ENCODE measurements at places on chromosomes 12 and 14. TPM values are rescaled to one million over a fixed set of nuclear protein-coding genes. Genes with fewer than 3 reads are reported as not detected.

The CCDC92 gene
- total RNA-seq = 22.9 TPM

The AHNAK2 gene
- total RNA-seq = 2.0 TPM

The DHRS2 gene
- total RNA-seq = 1.4 TPM

The BMAL2 gene
- 34.3 TPM for total RNA-seq

The CDCA3 gene
- 31.7 TPM for total RNA-seq

DNA sequence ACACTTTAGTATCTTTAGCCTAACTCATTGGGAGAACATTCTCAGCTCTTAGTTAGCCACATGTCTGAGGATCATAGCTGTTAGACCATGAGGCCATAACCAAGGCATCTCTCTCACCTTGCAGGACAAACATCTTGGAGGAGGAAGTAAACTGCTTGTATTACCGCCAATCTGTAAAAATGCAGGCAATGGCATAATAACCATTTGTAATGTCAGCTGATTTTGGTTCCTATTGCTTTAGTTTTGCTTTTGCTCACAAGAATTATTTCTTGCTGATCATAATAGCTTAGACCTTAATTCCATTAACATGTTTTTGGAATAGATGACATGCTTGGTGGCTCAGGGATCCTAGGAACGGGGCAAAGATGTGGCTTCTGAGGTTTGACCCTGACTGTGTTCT lies 16.4 kb upstream of the GSG1 start:
- H3K4me1 ChIP-seq = peaks cover 7% of the 10 kb centered on the region
- no peak for DNase-seq
- no peak overlapping the region for H3K4me3 ChIP-seq
- H3K36me3 ChIP-seq = peaks cover 4% of the 10 kb centered on the region
- H3K27ac ChIP-seq = no peak overlapping the region

- no peaks in the 10 kb centered on the region for H3K36me3 ChIP-seq
- no peak overlapping the region for H3K4me3 ChIP-seq
- no peak overlapping the region for H3K27ac ChIP-seq
- peaks cover 8% of the 10 kb centered on the region for H3K4me1 ChIP-seq
Observed at GRCh38 chr14:24316597-24316950, 5.3 kb downstream of the LTB4R start.

DNA sequence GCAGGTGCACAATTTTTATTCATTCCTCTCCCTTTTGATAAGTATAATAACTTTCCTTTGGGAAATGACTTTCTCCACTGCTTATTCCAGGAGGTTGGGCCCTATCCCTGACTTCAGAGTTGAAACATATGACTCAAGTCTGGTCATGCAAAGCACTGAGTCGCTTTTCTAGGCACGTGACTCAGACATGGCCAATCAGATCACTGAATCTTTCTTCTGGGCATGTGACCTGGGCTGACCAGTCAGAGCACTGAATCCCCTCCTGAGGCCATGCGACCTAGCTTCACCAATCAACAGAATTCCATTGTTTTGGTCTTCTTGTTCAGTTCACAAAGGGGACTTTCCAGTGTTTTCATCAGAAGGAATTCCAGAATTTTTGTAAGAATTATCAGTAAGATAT lies 377.1 kb upstream of the KITLG start:
- no peak overlapping the region for H3K4me3 ChIP-seq
- H3K27ac ChIP-seq = no peak overlapping the region
- no peaks in the 10 kb centered on the region for H3K27me3 ChIP-seq
- no peaks in the 10 kb centered on the region for H3K36me3 ChIP-seq
- no peak for DNase-seq

- no peak overlapping the region for H3K4me3 ChIP-seq
- H3K27ac ChIP-seq = no peak overlapping the region
- H3K36me3 ChIP-seq = peaks cover 33% of the 10 kb centered on the region
- H3K4me1 ChIP-seq = no peaks in the 10 kb centered on the region
- H3K27me3 ChIP-seq = no peaks in the 10 kb centered on the region
- no peak for DNase-seq
Observed at GRCh38 chr12:122489038-122489437, 11.7 kb downstream of the ZCCHC8 start.

DNA sequence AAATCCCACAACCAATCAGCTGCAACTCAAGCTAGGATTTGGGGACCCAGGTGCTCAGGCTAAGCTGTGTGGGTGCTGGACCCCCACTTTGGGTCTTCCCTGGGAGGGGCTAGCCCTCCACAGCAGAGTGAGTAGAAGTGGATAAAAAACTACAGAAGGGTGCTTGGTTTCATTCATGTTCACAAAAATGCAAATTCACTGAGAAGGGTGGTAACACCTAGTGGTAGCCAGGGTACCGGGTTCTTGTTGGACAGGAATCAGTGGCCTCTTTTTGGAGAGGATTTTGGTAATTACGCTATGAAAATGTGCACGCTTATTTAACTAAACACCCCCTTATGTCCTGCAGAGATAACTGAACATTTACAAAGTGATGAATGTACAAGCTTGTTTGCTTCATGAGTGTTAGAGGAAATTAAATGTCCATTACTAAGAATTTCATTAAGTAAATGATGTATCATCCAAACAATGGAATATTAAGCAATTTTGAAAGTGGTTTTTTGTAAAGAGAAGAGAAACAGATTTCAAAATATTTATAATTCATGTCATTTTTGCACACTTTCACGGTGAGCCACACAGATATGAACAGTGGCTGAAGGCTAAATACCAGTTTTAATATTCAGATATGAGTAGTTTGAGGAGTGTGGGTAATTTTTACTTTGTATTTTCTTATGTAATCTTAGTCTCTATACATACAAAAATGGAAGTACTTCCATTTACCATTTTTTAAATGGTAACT lies 78.3 kb downstream of the DDX51 start:
- no peaks in the 10 kb centered on the region for H3K36me3 ChIP-seq
- no peaks in the 10 kb centered on the region for H3K4me1 ChIP-seq
- no peak for DNase-seq
- H3K4me3 ChIP-seq = no peak overlapping the region
- H3K27ac ChIP-seq = no peak overlapping the region

DNA sequence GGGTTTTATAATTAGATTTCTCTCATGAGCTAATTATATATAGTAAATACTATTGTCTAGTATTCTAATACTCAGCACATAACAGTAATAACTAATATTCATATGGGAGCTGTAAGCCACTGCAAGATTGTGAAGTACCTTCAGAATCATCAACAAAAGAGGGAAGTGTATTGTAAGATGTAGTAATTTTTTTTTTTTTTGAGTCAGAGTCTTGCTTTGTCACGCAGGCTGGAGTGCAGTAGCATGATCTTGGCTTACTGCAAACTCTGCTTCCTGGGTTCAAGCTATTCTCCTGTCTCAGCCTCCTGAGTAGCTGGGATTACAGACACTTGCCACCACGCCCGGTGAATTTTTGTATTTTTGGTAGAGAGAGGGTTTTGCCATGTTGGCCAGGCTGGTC lies 3.1 kb downstream of the GPR33 start:
- no peak overlapping the region for H3K4me3 ChIP-seq
- H3K27ac ChIP-seq = no peak overlapping the region
- no peaks in the 10 kb centered on the region for H3K36me3 ChIP-seq
- peaks cover under 1% of the 10 kb centered on the region for H3K4me1 ChIP-seq
- no peak for DNase-seq
- H3K27me3 ChIP-seq = peaks cover 2% of the 10 kb centered on the region

DNA sequence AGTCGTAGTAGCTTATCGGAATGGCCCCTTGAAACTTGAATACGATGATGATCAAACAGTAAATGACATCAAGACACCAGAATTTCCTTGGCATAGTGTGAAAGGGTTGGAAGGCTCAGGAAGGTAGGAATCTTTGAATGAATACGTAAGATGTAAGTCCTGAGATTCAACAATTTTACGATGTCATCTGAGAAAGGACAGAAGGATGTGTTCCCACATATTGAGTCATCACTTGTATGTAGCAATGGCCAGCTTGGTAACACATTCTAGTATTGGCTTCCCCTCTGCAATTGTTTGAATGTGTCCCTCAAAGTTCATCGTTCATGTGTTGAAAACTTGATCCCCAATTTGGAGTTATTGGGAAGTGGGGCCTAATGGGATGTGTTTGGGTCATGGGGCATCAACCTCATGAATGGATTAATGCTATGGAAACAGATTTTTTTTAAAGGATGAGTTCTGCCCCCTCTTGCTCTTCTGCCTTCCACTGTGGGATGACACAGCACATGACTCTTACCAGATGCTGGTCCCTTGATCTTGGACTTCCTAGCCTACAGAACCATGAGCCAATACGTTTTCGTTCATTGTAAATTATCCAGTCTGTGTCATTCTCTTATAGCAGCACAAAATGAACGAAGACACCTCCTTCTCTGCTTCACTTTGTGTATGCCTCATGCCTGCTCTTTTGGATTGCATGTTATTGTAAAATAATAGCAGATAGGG lies 284.6 kb downstream of the BCAT1 start:
- H3K4me3 ChIP-seq = no peak overlapping the region
- H3K27ac ChIP-seq = no peak overlapping the region
- no peak for DNase-seq

- no peaks in the 10 kb centered on the region for H3K27me3 ChIP-seq
- no peak overlapping the region for H3K4me3 ChIP-seq
- DNase-seq = no peak
- no peak overlapping the region for H3K27ac ChIP-seq
Observed at GRCh38 chr14:31792726-31793125, 231.5 kb downstream of the NUBPL start.

DNA sequence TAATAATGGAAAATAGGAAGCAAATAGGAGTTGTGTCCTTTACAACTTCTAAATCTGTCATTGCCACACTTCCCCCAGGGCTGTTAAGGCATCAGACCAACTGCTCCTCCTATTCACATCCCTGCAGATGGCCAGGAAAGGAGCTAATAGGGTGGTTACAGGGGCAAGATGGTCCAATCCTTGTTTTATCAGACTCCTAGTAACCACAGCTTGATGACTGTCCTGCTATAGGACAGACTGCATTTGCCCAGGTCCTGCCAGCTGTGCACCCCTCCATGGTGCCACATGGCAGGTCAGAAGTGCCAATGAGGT lies 10.9 kb upstream of the KRT2 start:
- H3K36me3 ChIP-seq = no peaks in the 10 kb centered on the region
- H3K4me1 ChIP-seq = no peaks in the 10 kb centered on the region
- H3K27me3 ChIP-seq = peaks cover 27% of the 10 kb centered on the region
- no peak for DNase-seq

DNA sequence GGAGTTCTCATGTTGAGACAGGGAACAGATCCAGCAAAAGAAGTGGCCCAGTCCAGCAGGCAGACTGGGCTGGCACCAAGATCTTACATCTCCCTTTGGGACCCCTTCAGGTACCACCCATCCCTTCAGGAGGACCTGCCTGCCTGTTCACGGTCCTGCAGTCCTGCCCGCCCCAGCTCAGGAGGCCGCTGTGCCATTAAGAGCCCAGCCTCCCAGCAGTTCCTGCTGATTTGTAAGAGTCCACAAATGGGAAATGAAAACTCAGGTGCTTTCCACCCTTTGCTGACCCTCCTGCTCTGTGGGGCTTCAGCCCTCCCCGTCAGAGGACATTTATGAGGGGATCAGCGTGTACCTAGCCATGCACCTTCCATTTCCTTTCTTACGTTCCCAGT lies 39.5 kb downstream of the C14orf132 start:
- no peak overlapping the region for H3K4me3 ChIP-seq
- no peaks in the 10 kb centered on the region for H3K27me3 ChIP-seq
- peaks cover 7% of the 10 kb centered on the region for H3K36me3 ChIP-seq
- DNase-seq = no peak

DNA sequence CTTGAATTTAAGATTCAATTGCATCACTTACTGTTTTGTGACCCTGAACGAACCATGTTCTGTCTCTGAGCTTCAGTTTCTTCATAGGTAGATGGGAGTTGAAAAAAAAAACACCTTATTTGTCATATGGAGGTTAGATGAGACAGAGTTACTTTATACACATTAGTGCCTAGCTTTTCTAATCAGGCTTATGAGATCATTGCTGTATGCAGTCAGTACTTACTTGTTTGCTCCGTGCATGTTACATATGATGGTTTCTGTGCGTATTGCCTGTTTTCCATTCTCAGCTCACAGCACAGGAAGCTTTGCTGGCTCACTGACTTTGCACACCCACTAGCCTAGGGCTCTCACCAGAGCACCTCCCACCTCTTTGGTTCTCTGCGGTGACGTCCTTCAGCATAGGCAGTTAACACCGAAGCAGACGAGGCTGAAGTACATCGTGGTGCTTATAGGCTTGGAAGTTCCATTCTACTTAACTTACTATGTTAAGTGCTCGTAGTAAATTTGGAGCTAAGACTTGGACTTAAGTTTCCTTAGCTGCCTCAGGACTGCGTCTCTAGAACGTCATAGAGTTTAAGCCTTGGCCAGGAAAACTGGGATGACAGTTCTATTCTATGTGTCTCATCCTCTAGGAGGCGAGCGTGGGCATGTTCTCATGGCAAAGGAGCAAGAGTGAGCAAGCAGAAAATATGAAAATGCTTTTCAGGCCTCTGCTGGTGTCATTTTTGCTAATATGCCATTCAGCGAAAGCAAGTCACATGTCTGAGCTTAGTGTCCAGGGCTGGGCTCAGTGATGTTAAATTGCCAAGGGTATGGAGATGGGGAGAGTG lies 57.3 kb downstream of the NRXN3 start:
- no peaks in the 10 kb centered on the region for H3K36me3 ChIP-seq
- H3K4me3 ChIP-seq = no peak overlapping the region
- peaks cover under 1% of the 10 kb centered on the region for H3K4me1 ChIP-seq
- DNase-seq = no peak

DNA sequence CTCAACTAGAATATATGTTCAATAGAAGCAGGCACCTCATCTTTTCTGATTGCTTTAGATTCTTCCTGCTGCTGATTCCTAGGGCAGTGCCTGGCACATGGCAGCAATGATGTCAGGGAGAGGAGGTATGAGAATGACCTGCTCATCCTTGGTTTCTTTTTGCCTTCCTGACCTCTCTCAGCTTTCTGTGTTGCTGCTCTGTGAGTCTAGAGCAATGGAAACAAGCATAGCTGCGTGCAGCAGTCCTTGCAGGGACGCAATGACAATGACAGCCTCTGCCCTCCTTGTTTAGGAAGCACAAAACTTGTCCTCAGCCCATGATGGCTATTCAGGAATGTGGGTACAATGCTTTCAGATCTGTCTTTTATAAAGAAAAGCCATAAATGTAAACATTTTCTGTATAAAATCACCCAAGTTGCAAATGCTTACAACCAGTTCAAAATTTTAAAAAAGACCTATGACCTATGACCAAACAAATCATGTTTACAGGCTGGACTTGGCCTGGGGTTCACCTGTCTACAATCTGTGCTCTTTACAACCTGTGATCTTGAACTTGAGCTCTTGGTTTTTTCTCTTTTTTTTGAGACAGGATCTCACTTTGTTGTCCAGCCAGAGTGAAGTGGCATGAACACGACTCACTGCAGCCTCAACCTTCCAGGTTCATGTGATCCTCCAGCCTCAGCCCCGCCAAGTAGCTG lies 549.4 kb upstream of the ATP2B1 start:
- H3K4me1 ChIP-seq = peaks cover under 1% of the 10 kb centered on the region
- H3K27me3 ChIP-seq = no peaks in the 10 kb centered on the region
- H3K36me3 ChIP-seq = no peaks in the 10 kb centered on the region
- H3K4me3 ChIP-seq = no peak overlapping the region
